ENCODE measurements at places on chromosomes 3 and 15.

DNA sequence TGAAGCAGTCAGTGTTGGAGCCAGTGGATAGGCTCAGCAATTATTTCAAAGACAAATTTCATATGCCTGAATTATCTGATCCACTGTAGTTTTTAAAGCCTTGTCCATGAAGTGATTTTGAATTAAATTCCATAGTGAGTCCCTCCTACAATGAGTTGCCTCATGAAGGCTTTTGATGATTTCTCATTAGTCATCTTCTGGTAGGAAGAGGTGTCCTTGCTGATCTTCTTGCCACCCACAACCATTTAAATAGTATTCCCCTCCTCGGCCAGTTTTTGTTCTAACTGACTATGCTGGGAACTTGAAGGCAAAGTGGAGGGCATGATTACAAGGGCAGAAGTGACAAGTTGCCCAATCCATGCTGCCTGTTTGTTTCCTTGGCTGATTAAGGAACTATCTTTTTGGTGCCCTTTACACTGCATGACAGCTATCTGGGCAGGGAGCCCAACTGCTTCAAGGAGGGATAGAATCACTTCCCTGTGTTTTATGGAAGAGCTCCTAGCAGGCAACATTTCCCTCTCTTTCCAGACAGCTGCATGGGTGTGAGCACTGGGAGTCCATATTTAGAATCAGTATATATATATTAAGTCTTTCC is 617.5 kb downstream of the ZPLD1 start:
- H3K4me3 ChIP-seq, result no peak overlapping the region
- no peak for DNase-seq
- H3K4me1 ChIP-seq, result no peaks in the 10 kb centered on the region
- no peaks in the 10 kb centered on the region for H3K36me3 ChIP-seq

GRCh38 chr15:44145495-44145894 is 49.6 kb downstream of the FRMD5 start:
- no peak for DNase-seq
- H3K36me3 ChIP-seq, result no peaks in the 10 kb centered on the region
- no peak overlapping the region for H3K4me3 ChIP-seq
- H3K27ac ChIP-seq, result no peak overlapping the region
- no peaks in the 10 kb centered on the region for H3K27me3 ChIP-seq
- no peaks in the 10 kb centered on the region for H3K4me1 ChIP-seq

GRCh38 chr15:72312605-72313447 is 7.1 kb downstream of the CELF6 start:
- peak; percentile 84 for DNase-seq
- H3K4me1 ChIP-seq, result no peaks in the 10 kb centered on the region
- no peak overlapping the region for H3K4me3 ChIP-seq
- no peak overlapping the region for H3K27ac ChIP-seq

DNA sequence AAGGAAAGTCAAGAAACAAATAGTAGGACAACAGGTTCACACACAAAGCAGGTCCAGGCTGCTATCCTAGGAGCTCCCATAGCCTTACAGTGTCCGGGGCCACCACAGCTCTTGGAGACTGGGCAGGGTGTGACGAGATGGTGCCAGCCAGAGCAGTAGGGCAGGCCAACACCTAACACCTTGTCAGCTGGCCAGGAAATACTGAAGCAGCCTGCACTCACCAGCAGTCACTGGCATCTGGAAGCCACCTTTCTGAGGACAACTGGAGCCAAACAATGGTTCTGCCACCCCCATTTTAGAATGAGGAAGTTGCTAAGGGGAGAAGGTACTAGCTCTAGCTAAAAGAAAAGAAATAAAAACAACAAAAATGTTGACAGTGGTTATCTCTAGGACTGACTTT is 47.2 kb downstream of the CCDC12 start:
- H3K36me3 ChIP-seq, result peaks cover 27% of the 10 kb centered on the region
- H3K4me1 ChIP-seq, result peaks cover 22% of the 10 kb centered on the region
- H3K27me3 ChIP-seq, result no peaks in the 10 kb centered on the region
- H3K27ac ChIP-seq, result no peak overlapping the region
- no peak for DNase-seq
- H3K4me3 ChIP-seq, result no peak overlapping the region

DNA sequence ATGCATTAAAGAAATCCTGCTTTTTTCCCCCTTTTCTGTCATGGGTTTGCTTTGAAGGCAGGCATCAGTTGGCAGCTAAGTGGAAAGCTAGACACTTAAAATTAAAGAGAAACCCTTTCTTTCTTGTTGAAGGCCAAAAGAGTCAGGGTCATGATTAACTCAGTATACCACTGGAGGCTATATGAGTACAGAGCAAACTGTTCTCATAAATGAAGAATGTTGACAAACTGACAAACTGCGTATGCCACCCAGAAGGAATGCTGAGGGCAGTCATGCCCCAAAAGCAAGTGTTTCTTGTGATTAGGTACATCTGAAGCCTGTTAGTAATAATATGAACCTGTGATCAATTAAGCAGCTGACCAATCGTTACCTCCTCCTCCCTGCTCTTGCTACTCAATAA is 43.6 kb upstream of the COL6A6 start:
- no peaks in the 10 kb centered on the region for H3K36me3 ChIP-seq
- H3K27me3 ChIP-seq, result no peaks in the 10 kb centered on the region
- H3K4me3 ChIP-seq, result no peak overlapping the region
- H3K4me1 ChIP-seq, result no peaks in the 10 kb centered on the region
- DNase-seq, result peak; percentile 44

DNA sequence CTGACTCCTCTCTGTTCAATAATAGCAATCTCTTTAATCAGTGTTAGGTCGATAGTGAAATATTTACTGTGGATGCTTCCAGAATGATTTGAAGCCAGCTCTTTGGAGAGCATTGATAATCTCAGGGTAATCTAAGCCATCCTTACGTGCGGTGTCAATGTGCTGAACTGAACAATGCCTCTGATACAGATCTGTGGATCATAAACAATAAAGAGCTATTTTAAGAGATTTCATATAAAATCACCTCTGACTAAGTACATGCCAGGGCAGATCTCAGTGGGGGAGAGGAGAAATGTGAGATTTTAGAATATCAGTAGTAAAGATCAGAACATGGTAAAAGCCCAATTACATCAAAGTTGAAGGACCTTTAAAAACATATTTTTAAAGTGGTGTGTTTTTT is 319.3 kb upstream of the GBE1 start:
- H3K27me3 ChIP-seq, result no peaks in the 10 kb centered on the region
- H3K36me3 ChIP-seq, result no peaks in the 10 kb centered on the region
- peak overlapping the region; percentile 15 for H3K27ac ChIP-seq
- H3K4me3 ChIP-seq, result no peak overlapping the region
- no peaks in the 10 kb centered on the region for H3K4me1 ChIP-seq

- H3K4me1 ChIP-seq, result no peaks in the 10 kb centered on the region
- H3K4me3 ChIP-seq, result no peak overlapping the region
- no peak for DNase-seq
- H3K27ac ChIP-seq, result no peak overlapping the region
Observed at GRCh38 chr15:51103330-51103729, 8.6 kb upstream of the TNFAIP8L3 start.

DNA sequence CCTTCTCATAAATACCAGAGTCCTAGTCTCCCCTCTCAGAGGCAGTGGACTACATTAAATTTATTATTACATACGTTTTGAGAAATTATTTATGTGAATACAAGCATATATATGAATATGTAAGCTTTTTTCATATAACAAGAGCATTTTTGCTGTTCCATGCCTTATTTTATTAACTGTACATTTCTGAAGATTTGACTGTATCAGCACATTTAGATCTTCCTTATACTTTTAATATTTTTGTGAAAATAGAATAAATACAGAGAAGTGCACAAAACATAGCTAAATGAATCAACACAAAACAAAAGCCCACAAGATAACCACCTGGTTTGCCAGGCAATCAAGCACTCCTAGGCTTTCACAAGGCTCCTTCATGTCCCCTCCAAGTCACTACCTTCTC is 27.8 kb downstream of the HHLA2 start:
- H3K36me3 ChIP-seq, result no peaks in the 10 kb centered on the region
- no peaks in the 10 kb centered on the region for H3K4me1 ChIP-seq
- no peaks in the 10 kb centered on the region for H3K27me3 ChIP-seq
- no peak overlapping the region for H3K4me3 ChIP-seq
- DNase-seq, result no peak

- H3K36me3 ChIP-seq, result no peaks in the 10 kb centered on the region
- H3K4me3 ChIP-seq, result no peak overlapping the region
- no peaks in the 10 kb centered on the region for H3K4me1 ChIP-seq
Observed at GRCh38 chr3:117846238-117846637, 1136.7 kb downstream of the TUSC7 start.

DNA sequence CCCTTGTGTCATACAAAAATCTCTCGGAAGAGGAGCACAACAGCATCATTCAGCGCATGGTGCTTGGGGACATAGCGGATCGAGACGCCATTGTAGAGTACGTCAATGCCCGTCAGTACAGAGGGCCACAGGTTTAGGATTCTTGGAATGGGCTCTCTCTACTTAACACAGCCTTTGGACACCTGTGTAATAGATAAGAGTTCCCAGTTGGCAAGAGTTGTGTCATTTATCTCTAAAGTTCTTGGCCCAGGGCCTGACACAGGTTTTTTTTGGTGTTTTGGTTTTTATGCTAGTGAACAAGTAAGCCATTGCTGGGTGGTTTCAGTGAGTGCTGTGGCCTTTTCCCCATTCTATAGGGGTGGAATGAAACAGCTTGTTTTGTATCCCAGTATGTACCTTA is 54.1 kb downstream of the SNRK start:
- DNase-seq, result no peak
- peaks cover 14% of the 10 kb centered on the region for H3K36me3 ChIP-seq
- H3K4me1 ChIP-seq, result no peaks in the 10 kb centered on the region
- no peak overlapping the region for H3K27ac ChIP-seq

DNA sequence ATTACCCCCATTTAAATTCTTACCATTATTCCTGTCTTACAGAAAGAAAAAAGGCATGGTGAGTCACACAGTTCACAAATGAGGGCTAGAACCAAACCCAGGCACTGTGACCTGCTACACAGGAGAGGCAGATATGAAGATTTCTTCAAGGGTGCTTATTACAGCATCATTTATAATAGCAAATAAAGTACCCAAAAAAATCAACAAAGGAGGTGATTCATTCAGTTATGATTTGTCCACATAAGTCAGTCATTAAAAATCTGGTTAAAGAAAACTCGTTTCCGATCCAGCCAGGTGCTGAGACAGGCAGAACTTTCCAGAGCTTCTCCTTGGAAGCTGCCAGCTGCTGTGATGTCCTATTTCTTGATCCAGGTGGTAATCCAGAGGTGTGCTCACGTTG is 7.5 kb upstream of the LOXL1 start:
- H3K27ac ChIP-seq, result no peak overlapping the region
- H3K4me3 ChIP-seq, result no peak overlapping the region
- H3K27me3 ChIP-seq, result no peaks in the 10 kb centered on the region

GRCh38 chr15:78322724-78323521 is 17.2 kb upstream of the CRABP1 start:
- H3K27me3 ChIP-seq, result no peaks in the 10 kb centered on the region
- no peaks in the 10 kb centered on the region for H3K36me3 ChIP-seq
- no peak overlapping the region for H3K4me3 ChIP-seq
- DNase-seq, result no peak
- no peak overlapping the region for H3K27ac ChIP-seq

- H3K4me3 ChIP-seq, result no peak overlapping the region
- peaks cover 7% of the 10 kb centered on the region for H3K4me1 ChIP-seq
- H3K36me3 ChIP-seq, result no peaks in the 10 kb centered on the region
Observed at GRCh38 chr15:93332168-93332553, 243.2 kb upstream of the RGMA start.

- no peak overlapping the region for H3K4me3 ChIP-seq
- H3K36me3 ChIP-seq, result peaks cover 35% of the 10 kb centered on the region
- H3K4me1 ChIP-seq, result peaks cover 15% of the 10 kb centered on the region
- DNase-seq, result no peak
- no peaks in the 10 kb centered on the region for H3K27me3 ChIP-seq
Observed at GRCh38 chr3:14141602-14142341, 16.9 kb downstream of the TMEM43 start.

DNA sequence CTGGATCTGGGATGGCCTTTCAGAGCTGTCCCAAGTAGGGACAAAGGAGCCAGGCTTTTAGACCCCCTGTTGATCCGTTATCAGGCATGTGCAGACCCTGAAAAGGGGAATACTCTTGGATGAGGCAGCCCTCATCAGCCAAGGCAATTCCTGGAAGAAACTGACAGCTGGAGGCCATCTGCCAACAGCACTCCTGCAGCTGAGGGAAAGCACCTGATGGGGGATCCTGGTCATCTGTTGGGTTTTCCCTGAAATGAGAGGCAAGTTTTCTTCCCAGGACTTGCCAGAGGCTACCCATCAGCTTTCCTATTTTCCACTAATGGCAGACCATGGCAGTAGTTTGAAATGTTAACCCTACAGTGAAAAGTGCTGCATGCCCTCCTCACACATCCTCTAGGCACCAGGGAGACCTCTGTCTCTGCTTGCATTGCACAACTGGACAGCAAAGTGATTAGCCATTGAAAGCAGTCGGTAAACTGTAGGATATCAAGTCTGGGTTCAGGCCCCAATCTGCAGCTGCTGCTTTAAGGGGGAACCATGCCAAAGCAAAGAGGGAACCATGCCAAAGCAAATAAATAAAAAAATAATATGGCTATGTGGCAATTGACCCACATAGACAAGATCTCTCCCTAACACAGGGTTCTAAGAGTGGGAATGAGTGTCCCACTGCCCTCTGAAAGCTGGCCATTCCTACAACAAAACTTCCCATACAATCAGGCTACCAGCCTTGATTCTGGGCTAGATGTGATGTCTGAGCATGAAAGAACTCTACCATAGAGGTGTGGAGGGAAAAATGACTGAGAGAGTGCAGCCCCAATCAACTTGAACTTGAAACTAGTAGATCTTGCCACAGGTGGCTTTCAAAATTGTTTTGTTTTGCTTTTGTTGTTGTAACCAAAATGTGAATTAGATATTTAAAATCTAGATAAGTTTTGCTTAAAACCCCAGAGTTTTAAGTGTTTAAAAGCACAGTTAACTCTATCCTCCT is 232.0 kb upstream of the STT3B start:
- DNase-seq, result no peak
- no peak overlapping the region for H3K27ac ChIP-seq
- no peak overlapping the region for H3K4me3 ChIP-seq
- no peaks in the 10 kb centered on the region for H3K36me3 ChIP-seq

GRCh38 chr15:31328428-31328968 is 1.9 kb downstream of the KLF13 start:
- no peaks in the 10 kb centered on the region for H3K27me3 ChIP-seq
- H3K4me1 ChIP-seq, result peaks cover 22% of the 10 kb centered on the region
- H3K27ac ChIP-seq, result peak overlapping the region; percentile 90
- peaks cover 2% of the 10 kb centered on the region for H3K36me3 ChIP-seq
- DNase-seq, result peak; percentile 52
- H3K4me3 ChIP-seq, result peak overlapping the region; percentile 85

- DNase-seq, result no peak
- no peak overlapping the region for H3K4me3 ChIP-seq
- no peaks in the 10 kb centered on the region for H3K4me1 ChIP-seq
- no peaks in the 10 kb centered on the region for H3K27me3 ChIP-seq
- no peak overlapping the region for H3K27ac ChIP-seq
Observed at GRCh38 chr3:61685755-61686154, 124.4 kb downstream of the PTPRG start.

GRCh38 chr15:50880651-50881114 is 27.8 kb upstream of the AP4E1 start:
- H3K4me1 ChIP-seq, result no peaks in the 10 kb centered on the region
- H3K27me3 ChIP-seq, result no peaks in the 10 kb centered on the region
- peak; percentile 9 for DNase-seq
- H3K4me3 ChIP-seq, result no peak overlapping the region
- no peak overlapping the region for H3K27ac ChIP-seq
